ENCODE measurements at places on chromosomes 4 and X.

- DNase-seq = no peak
Measured at GRCh38 chrX:111284631-111285293, 14.5 kb upstream of the CAPN6 start.

DNA sequence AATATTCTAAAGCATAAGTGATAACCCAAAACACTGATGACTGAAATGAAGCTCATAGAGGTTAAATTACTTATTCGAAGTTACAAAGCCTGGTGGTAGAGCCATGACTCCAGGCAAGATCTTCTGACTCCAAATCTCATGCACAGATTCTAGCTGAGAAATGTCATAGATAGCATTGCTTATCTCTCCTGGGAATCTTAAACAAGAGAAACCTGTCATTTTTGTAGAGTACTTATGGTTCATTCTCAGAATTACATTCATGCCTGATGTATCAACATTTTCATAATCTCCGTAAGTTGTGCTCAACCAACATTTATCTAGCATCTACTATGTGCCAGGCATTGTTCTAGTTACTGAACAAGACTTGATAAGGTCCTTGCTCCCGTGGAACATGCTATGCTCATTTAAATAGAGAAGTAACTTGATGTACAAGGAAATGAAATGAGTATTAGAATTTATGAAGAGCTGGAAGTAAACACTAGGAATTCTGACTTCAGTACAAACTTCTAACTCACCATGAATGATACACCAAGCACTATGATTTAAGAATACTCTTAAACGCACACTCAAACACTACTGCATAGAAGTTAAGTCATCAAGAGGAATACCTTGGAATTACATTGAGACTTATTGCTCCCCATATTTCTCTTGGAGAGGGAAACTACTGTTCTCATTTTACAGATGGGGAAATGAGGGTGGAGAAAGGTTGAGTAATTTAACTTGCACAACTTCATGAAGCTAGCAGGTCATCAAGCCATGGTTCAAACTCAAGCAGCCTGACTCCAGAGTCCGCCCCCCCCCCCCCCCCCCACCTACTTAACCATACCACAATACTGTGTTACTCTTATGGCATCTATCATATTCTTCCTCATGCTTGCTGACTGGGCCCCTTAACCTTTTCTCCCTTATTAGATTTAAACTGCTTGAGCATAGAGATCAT, 45.4 kb downstream of the MBNL3 start:
- DNase-seq = no peak

GRCh38 chrX:134752981-134753717, 94.9 kb upstream of the PLAC1 start:
- DNase-seq = no peak

- DNase-seq = no peak
Measured at GRCh38 chr4:120561648-120562047, 360.9 kb downstream of the PRDM5 start.

DNA sequence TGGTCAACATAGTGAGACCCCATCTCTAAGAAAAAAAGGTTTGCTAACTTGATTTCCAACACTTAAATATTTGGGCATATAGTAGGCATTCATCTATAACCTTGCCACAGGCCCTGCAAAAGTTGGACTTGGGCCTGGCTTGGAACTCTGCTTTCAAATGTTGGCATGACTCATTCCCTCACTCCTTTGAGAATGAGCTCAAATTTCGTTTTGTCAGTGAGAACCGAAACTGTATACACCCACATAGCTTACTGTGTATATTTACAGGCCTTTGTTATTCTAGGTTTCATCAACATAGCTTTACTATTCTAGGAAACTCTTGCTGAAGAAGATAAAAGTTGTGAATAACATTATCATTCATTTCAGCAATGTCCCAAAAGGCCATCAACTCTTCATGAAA, 88.7 kb upstream of the ELOVL6 start:
- peak; percentile 56 for DNase-seq
